Hypothalamus (tissue), 51 donors: ENCODE measurements at places on chromosomes 3 and 15.
A peak's percentile ranks its signal among the peaks of the same experiment; 100 is the strongest.

GRCh38 chr3:192794216-192794615 is 66.9 kb upstream of the FGF12 start:
- DNase-seq: no peak

DNA sequence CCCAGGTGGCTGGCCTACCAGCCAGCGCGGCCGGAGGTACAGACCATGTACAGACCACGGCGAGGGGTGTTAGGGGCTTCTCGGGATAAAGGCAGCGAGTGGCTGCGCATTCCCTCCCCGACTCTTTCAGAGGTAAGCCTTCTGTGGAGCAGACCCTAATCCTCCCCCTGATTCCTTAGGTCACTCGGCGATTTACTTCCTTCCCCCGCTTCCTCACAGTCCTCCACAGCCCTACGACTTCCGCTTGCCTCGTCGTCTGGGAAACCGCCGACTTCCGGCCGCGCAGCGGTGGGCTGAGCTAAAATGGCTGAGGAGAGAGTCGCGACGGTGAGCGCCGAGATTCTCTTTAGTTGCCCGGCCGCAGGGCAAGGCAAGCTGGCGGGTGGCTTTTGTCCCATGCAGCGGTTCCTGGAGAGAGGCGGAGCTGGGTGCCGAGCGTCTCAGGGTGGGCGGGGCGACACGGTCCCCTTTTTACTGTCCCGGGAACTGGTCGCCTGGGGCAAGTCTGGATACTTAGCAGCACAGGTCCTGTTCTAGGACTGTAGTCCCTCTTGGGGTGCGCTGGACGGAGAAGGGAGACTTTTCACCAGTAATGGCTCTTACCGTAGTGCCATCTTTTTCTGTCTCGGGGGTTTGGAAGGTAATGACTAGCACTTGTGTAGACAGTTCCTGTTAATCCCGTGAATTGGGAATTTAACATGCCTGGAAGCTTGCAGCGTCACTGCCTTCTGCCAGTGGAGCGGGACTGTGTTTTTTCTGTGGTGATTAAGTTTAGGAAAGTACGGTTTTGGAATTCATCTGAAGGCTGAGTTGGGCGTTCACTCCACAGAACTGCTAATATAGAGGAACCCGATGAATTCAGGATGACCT is at the start of the genes BBS4 and HIGD2B:
TSS of gene BBS4 (plus strand) at position 283 of the 870 bp plus-strand sequence. CDS start at position 304, 21 bp downstream.
TSS of gene HIGD2B (minus strand) at position 258 of the 870 bp plus-strand sequence. CDS start 9,808 bp downstream, outside the sequence.
- no peak for DNase-seq

- no peak for DNase-seq
Observed at GRCh38 chr3:179164857-179165256, 16.7 kb downstream of the PIK3CA start.

- peak; percentile 18 for DNase-seq
Observed at GRCh38 chr3:10248984-10249748, 907 bp downstream of the TATDN2 start.

DNA sequence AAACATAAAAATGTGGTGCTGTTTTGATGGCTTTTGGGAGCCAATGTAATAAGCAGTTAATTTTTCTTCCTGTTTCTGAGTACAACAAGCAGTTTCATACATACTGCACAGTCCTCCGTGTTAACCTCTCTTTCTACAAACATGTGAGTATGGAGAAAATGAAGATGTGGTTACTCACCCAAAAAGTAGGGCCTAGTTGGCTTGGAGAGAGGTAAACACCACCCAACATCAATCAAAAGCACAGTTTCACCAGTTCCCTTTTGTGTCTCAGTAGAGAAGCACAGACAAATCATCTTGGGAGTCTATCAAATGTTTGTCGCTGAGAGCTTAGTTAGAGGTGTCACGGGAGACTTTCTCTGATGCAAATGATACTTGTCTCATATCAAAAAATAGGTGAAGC is 320.2 kb downstream of the UNC13C start:
- DNase-seq: no peak

- no peak for DNase-seq
Observed at GRCh38 chr3:94483403-94483802, 420.5 kb downstream of the NSUN3 start.

DNA sequence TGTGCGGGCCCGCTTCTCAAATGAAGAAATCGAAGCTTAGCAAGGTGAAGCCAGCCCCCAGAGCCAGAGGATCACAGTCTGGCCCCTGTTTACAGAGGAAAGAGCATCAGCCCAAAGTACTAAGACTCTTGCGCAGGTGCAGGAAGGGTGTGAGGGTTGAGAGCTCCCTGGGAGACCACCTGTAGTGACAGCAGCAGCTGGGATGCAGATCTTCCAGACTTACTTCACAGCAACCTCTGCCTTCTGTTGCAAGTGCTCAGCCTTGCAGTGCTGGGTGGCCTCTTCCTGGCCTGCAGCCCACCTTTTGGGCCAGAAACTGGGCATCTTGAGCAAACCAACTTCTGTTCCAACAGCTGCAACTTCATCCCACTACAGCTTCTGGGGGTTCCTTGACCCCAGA is 19.7 kb downstream of the SPATA12 start:
- DNase-seq: no peak
